Astrocyte of the spinal cord (primary cell): ENCODE measurements at places on chromosomes 6 and 20.

GRCh38 chr20:32017711-32018251, 7.5 kb downstream of the CCM2L start:
- DNase-seq, result no peak

DNA sequence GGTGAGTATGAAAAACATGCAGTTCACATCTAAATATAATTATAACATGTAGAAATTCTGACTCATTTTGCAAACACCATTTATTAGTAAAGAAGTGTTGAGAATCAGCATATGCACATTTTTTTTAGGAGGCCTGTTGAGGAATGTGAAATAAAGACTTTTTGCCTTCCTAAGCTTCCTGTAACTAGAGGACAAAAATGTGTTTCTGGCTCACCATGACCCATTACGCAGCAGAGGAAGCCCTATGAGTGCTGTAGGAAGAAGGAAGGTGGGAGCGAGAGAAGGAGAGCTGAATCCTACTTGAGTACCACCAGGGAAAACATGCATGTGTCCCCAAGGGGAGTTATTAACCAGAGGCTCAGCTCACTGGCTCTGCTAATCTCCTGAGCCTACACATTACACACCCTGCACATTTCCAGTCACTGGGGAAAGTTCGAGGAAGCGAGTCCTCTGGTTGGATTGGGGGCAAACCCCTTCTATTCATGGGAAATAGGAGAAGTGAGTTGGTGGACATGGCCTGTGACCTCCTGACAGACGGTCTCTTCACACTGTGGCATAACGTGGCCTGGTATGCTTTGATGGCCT, 540.5 kb upstream of the JAG1 start:
- DNase-seq, result no peak

GRCh38 chr6:168923171-168923570, 330.5 kb downstream of the THBS2 start:
- no peak for DNase-seq

DNA sequence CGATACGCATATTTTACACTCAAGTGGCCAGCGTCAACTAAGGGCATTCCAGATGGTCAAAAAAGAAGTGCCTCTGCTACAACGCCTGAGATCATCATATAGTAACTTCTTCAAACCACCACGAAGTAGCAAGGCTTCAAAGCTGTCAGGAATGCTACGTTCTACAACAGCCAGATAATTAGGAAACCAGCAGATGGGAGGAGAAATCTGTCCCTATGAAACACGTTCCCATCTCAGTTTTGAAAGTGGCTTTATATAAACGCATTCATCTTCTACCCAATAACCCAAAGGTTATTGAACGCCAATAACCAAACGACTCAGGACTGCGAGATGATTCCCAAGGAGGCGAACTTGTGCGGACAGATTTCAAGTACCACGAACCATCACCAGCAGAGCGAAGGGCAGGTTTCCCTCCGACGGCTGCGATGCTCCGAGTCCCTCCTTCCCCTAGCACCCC, 1.2 kb downstream of the ABHD12 start:
- DNase-seq, result peak; percentile 50

GRCh38 chr6:53358440-53359094, 9.8 kb upstream of the ELOVL5 start:
- no peak for DNase-seq

DNA sequence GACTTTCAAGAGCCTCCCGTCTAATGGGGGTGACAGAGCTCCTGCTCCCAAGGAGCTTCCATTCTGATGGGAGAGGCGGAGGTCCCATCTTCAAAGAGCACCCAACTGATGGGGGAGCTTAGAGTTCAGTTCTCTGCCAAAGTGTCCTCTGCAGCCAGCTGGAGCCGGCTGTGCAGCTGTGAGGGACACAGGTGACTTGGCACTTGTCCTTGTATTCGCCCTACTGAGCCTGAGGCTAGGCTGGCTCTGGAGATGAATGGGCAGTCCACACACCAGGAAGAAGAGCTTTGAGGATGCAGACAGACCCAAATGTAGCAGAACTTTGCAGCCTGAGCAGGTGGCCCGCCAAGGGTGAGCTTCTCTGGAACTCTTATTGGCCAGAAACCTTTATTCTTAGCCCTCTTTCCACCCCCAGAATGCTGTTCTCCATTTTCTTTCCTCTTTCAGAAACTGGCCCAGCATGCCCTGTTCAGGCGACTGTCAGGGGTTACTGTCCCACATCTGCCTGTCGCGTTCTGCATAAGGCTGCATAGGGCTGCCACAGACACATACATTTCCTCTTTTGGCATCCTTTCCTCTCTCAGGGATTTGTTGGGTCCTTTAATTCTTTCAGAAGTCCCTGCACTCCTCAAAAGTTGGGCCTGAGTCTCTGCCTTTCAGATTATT, 108.7 kb upstream of the LRFN2 start:
- DNase-seq, result no peak
